ENCODE measurements at places on chromosomes 13 and 19. TPM values are rescaled to one million over a fixed set of nuclear protein-coding genes. Genes with fewer than 3 reads are reported as not detected.

LRRC4B gene
- total RNA-seq: 0.16 TPM

ELSPBP1 gene
- total RNA-seq: not detected

ZNF846 gene
- 20.8 TPM for total RNA-seq

HMG20B gene
- 127 TPM for total RNA-seq

BLOC1S3 gene
- 13.0 TPM for total RNA-seq
